ENCODE measurements at places on chromosomes 12 and 14.

DNA sequence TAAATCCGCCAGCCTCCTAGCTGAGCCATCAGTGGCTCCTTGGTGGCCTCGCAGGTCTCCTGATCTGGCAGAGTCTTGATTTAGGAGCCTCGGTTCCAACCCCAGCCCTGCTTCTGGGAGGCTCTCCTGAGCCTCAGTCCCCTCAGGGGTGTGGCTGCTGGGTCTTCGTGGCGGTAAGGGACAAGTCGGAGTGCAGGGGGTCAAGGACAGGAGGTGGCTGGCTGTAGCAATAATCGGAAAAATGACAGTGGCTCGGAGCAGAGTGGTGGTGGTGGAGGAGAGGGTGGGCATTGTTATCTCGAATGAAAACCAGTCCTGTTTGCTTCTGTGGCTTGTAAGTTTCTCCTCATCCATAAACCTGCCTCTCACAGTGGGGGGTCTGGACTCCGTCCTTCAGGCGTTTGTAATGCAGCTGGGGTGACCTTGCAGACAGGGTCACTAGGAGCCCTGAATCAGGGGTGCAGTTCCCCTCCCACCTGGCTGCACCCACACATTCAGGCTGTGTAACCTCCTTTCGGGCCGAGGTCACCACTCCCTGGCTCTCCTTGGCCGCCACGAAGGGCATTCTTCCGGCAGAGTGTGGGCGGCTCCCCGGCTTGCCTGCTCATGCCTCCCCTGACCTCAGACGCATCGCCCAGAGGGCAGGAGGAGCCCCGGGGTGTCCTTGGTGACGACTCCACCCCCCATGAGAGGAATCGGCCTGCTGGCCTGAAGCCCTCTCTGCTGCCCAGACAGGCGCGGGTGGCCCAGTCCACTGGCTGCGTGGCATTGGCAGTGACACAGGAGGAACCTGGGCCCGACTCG is 8.1 kb downstream of the BCL7A start:
- no peak for DNase-seq

DNA sequence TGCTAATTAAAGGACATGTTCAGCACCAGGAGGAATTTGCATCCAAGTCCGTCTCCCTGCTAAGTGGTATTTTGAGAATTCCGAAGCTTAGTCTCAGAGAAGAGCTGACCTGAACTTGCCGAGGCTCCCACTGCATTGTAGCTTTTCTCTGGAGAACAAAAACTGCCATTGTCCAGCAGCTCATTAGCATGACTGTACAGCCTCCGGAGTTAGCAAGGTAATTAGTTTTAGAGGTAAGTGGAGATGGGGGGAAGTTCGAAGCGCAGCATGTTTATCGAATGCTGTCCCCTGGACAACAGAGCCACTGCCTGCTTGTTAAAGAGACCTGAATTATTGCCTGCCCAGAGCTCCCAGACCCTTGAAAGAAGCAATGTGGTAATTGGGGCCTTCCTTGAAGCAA is 160.3 kb upstream of the PELI2 start:
- no peak for DNase-seq

- DNase-seq = no peak
Measured at GRCh38 chr12:121537814-121538698, 42.8 kb downstream of the KDM2B start.

DNA sequence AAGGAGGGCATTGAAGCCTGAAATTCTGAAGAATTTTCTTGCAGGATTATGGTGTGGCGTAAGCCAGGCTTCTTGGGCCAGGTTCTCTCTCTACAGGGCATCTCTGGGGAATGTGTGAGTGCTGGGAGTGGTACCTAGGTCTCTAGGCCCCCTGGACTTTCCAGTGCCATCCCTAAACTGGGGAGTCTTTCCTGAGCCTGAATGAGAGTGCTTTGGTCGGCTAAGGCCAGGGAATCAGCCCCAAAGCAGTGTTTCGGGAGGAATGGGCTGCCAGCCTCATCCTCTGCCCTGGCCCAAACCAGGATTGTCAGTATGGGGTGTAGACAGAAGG is 93.9 kb downstream of the CALM1 start:
- DNase-seq = no peak

All from nucleus accumbens (tissue), 56 donors.